ENCODE measurements at places on chromosomes 4 and X.

DNA sequence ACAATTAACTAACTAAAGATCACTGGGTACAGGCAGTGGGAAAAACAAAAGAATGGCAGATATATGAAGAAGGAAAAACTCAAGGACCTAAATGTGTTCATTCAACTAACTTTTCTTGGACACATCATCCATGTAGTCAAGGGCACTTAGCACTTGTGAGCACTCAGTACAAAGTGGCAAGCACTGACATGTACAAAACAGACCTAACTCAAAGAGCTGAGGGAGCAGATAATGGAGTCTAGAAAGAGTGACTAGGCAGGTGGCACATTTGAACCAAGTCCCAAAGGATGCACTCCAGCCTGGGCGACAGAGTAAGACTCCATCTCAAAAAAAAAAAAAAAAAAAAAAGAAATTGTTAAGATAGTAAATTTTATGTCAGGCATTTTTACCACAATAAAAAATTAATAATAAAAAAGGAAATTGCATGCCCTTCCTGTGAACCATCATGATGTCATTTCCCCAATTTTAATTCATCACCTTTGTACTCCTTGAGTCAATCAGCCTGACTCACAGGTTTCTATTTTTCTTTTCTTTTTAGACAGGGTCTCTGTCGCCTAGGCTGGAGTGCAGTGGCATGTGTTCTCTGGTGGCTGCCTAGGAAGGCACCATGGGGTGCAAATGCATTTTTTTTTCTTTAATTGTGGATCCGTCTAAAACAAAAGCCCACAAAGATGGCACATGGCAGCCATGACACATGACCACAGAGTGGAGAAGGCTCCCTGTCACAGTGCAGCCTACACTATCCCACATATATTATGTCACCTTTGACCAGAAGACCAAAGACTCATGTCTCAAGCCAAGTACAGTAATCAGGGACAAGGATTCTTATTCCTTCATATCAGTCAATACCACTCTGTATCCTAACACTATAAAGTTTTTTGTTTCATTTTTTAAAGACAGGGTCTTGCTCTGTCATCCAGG, 91.9 kb downstream of the CHST7 start:
- no peak for DNase-seq

DNA sequence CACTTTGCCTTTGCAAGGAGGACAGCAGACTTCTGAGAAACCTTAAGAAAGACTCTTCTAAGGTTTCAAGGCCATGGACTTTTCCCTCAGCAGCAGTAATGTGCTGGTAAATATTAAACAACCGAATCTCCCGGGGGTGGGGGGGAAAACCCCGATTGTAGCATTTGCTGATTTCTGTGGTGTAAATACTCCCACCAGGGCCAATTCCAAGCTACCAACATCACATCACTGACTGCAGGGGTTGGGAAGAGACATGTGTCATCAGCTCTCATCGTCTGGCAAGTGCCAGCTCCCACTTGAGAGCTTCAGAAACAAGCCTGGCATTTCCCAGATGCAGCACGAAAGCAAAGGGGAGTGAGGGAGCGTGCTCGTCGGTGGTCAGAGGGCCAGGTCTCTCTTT, 101.2 kb downstream of the BCOR start:
- DNase-seq, result no peak

- no peak for DNase-seq
These were observed 100.8 kb downstream of the PSAPL1 start for GRCh38 chr4:7333801-7334421.

GRCh38 chr4:86043755-86044592, 315.9 kb downstream of the MAPK10 start:
- DNase-seq, result no peak

DNA sequence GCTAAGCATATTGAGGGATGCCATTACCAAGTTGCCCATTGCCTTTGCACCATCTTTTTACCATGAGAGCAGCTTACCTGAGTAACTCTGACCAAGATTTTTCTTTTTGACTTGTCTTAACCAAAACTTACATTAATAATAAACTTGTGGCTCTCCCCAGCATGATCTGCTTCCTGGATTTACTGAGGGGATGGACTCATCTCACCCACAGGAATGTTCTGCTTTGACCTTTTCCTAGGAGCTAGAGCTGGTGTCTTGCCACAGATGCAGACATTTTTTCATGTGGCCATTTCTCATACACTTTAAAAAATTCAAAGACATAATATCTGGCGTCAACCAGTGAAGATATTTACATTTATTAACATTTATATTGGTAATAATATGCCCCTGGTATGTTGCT, 79.2 kb upstream of the EFHC2 start:
- DNase-seq, result no peak

DNA sequence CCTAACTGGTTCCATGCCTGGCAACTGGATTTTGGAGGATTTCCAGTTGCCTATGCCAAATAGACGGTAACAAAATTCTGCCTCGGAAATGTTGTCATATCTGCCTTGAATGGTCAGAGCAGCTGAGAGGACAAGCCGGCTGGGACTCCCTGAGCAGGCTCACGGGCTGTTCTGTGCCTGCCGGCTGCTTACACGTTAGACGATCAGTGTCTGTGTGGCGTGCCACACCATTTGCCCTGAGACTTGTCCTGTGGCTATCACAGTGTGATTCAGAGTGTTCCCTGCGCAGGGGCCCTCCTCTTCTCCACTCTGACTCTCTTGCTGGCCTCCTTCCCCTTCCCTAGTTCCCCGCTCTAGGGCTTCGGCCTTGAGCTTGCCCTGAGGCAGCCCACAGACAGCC, 42.4 kb downstream of the RAI2 start:
- DNase-seq, result no peak

GRCh38 chrX:132144061-132144460, 16.2 kb upstream of the FRMD7 start:
- DNase-seq, result no peak

GRCh38 chr4:1167244-1167949, 5.0 kb downstream of the SPON2 start:
- peak; percentile 86 for DNase-seq

Data from stimulated activated naive CD4-positive, alpha-beta T cell (primary cell).